ENCODE measurements at places on chromosomes 13 and 19. TPM values are rescaled to one million over a fixed set of nuclear protein-coding genes. Genes with fewer than 3 reads are reported as not detected.

GRCh38 chr19:932648-933552 is 7.1 kb downstream of the ARID3A start:
- DNase-seq = no peak

The PRSS57 gene
- total RNA-seq = not detected

DNA sequence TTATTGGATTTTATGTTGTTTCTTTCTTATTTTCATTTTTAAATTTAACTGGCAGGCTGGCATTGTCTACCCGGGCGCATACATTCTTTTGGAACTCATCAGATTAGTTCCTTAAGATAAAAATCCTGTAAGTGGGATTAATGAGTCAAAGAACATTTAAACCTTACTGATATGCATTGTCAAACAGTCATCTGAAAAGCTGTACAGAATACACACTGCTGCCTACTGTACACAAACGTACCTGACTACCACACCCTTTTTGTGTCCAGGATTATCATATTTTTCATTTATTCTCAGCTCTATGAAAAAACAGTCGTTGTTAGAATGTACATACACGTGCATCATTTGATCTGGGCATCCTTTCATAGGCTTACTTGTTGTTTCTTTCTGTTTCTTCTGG is 358.3 kb downstream of the EFNB2 start:
- DNase-seq = no peak

- DNase-seq = no peak
These were observed 628.2 kb upstream of the SLITRK5 start for GRCh38 chr13:87042946-87043345.

- no peak for DNase-seq
These were observed 158.1 kb downstream of the ZNF486 start for GRCh38 chr19:20325151-20325550.

The LRRC4B gene
- 0.49 TPM for total RNA-seq

The OR7D2 gene
- total RNA-seq = not detected

DNA sequence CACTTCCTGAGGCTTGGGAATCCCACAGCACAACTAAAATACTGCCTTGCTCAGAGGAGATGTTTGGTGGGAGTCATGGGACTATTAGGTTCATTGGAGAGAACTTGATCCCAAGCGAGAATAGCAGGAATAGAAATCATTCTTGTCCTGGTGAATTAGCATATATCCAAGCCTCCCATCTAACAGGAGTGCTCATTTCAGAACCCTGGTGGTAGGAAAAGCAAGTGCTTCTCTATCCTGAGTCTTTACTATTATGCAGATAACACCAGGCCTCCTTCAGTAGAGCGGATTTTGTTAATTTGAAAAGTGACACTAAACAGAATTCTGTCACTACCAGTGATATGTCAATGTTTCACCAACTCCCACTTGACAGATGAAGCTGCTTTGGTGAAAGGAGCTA is 199.5 kb downstream of the ATP8A2 start:
- no peak for DNase-seq

- DNase-seq = no peak
These were observed 38.4 kb downstream of the GNG7 start for GRCh38 chr19:2663920-2664571.

GRCh38 chr13:109781384-109782065 is 4.9 kb downstream of the IRS2 start:
- no peak for DNase-seq

DNA sequence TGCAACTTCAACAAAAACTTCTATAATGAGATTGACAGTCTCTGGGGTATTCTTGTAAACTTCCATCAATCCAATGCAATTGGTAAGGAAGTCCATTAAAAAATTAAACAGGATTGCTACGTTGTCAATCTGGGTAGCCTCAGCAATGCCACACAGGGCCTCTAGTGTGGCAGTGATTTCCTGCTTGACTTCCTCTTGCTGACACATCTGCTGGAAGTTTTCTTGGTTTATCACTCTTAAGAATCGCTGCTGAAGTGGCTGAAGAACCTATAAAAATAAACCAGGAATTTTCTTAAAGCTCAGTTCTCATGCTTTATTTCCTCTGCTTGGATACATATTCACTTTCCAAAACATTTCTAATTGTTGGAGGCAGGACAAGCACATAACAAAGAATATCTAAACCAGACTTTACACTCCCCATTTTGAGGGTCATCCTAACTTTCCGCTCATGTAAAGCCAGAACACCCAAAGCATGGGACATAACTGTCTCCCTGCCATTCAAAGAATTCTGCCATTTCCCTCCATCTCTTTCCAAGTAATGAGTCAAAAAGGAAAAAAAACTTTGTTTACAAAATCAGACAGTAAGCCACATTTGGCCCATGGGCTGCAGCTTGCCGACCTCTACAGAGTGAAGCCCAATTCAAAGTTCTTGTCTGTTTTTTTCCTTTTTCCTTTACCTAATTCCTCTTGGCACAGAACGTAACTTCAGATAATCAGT is 23.2 kb upstream of the EEF1AKMT1 start:
- no peak for DNase-seq

GRCh38 chr13:67134417-67135129 is 95.6 kb downstream of the PCDH9 start:
- DNase-seq = no peak

DNA sequence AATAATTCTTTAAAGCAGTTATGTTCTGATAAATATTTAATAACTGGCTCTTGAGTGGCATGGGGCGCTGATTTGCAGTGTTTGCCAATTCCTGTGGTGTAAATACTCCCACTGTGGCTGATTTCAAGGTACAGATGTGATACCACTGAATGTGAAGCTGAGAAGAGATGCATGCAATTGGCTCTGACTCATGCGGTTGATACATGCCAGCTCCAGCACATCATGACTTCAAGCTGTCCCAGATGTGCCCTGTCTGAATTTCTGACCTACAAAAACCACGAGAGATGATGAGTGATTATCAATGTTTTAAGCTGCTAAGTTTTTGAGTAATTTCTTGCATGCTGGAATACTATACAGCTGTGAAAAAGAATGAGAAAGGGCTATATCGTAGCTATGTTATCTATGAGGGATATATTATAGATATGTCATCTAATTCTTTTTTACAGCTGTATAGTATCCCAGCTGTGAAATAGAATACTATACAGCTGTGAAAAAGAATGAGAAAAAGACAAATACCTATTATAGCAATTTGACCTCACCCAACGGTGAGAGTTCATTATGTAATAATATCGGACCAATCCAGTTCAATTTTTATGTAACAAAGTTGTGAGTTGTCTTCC is 7.6 kb upstream of the ACSBG2 start:
- DNase-seq = no peak

- no peak for DNase-seq
These were observed 25.1 kb upstream of the TMEM160 start for GRCh38 chr19:47073574-47073973.

- DNase-seq = peak; percentile 73
These were observed 106.8 kb upstream of the SPATA13 start for GRCh38 chr13:24053519-24054251.

The DCT gene
- not detected for total RNA-seq

DNA sequence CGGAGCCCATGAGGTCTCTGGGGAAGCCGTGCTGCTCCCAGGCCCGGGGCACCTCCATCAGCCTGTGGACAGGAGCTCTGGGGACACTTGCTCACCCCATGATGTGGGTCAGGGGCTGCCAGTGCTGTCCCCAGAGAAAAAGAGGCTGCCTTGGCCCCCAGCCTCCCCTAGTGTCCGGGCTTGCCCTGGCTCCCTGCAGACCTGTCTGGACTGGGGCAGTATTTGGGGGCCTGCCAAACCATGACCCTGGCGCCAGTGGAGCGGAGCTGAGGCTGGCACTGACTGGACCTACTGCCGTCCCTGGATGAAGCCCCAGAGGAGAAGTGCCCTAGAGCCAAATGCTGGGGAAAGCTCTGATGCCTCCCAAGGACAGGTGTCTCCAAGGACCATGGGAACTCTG is 30.4 kb downstream of the ELAVL1 start:
- no peak for DNase-seq

DNA sequence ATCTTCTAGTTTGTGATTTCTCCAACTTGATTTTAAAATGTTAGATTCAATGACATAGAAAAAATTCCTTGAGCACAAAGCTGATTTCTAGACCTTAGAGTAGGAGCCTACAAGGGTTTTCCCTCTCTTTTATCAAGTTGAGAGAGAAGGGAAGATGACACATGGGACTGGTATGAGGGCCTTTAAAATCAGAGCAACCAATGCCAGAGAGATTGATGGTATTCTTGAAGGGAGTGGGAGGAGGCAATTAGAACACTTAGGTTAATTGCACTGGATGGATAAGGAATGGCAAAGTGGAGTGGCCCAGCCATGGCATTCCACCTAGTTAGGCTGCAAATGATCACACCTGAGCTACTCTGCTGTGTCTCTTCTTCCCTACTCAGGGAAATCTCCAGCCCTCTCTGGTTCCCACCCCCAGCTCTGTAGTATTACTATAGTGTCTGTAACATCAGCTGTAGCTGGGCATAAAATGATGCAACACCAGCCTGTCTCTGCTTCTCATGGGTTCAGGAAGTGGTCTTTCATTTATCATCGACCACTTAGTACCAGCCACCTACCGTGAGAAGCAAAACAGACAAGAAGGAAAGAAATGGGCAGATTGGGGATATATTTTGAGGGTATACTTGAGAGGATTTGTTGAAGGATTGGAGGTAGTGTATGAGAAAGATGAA is 333.6 kb downstream of the DLEU7 start:
- no peak for DNase-seq

DNA sequence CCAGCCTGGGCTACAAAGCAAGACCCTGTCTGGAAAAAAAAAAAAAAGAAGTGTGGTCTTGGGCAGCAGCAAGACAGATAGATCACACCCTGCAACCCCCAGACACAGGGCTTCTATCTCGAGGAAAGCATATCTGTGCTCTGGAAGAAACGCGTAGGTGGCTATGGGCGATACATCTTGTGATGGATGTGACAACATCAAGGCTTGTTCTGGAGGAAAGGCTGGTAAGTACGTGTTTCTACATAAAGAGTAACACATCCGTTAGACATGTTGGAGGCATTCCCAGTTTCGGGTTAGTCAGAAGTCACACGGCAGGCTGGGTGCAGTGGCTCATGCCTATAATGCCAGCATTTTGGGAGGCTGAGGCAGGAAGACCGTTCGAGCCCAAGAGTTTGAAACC is 6.6 kb upstream of the DHDH start:
- no peak for DNase-seq

DNA sequence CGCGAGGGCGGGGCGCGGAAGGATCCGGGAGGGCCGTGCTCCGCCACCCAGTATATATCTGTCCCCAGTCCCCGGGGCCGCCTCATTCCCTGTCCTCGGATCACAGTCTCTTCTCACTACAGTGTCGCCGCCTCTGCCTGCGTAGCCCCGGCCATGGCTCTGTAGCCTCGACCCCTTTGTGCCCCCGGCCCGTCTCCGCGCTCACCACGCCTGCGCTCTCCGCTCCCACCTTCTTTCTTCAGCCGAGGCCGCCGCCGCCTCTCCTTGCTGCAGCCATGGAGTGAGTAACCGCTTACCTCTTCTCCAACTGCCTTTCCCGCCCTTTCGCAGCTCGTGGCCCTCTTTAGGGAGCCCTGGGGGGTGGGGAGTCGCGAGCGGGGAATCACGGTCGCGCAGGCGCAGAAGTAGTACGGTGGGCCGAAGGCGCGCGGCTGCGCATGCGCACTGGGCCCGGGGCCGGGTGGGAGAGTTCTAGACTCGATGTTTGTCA is at the start of the genes ATF5 and NUP62:
ATF5 (plus strand) TSS at position 85 of the 490 bp plus-strand sequence. CDS start 1,646 bp downstream, outside the sequence.
NUP62 (minus strand) TSS at position 384 of the 490 bp plus-strand sequence. CDS start 19,697 bp downstream, outside the sequence.
- peak; percentile 91 for DNase-seq

The ZNF85 gene
- 0.86 TPM for total RNA-seq

The KCNN4 gene
- total RNA-seq = 0.24 TPM

- DNase-seq = no peak
These were observed 784 bp downstream of the PIBF1 start for GRCh38 chr13:72782717-72783116.

DNA sequence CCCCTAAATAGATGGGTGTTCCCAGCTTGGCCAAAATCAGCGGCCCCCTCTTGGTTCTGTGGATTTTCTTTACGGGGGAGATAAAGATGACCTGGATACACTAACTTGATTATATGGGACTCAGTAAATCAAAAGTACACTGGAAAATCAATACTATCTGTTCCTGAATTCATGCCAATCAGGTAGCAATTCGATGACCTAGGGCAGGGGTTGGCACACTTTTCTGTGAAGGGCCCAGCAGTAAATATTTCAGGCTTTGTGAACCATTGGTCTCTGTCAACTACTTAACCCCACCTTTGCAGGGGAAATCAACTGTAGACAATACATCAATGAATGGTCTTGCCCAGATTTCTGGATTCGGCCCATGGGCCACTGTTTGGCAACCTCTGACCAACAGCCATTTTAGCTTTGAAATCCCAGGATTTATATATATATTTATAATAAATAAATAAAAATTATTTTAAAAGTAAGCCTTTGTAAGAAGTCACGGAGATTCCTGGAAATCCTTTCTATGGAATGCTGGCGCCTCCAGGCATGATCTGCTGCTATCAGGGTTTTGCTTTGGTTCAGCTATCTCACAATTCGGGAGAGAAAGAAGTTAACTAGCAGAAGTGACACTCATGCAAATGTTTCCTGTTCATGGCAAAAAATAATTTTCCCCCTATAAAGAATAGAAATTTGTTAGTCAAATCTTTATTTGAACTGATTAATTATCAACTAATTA is 32.8 kb downstream of the SLC15A1 start:
- no peak for DNase-seq

DNA sequence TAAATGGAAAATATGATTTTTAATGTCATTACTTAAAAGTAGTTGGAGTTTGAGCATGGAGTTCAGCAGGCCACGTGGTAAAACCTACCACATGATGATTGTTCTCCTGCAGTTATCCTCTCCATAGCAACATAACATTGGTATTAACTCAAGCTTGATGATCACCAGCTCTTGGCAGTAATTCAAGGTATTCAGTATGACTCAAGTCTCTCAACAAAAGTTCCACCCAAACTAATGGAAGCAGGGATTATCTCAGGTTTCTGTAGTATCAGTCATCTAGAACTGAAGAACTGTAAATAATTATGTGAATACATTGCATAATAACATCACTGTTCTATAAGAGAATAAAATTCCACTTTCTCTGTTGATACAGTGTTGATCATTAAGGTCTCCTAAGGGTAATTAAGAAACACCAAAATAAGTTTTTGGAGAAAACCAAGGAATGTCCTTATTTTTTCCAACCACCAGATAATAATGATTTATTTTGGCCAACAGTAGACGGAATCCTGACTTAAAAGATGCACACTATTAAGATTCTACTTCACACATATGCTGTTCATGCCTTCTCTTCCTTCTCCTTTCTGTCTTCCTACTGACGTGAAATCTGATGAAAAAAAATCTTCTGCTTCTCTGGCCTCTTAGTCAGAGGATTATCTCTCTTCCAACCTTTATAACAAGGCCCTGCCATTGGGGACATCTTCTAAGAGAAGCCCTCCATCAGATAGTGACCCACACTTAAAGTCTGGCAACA is 1092.3 kb downstream of the EFNB2 start:
- no peak for DNase-seq

The RASIP1 gene
- total RNA-seq = 2.7 TPM

GRCh38 chr19:12649941-12650340 is 16.6 kb downstream of the MAN2B1 start:
- DNase-seq = no peak

- DNase-seq = no peak
These were observed 1051.5 kb downstream of the DIAPH3 start for GRCh38 chr13:59112221-59112718.

The NTN5 gene
- total RNA-seq = 0.32 TPM

GRCh38 chr13:77397636-77398035 is 70.7 kb upstream of the MYCBP2 start:
- no peak for DNase-seq

- no peak for DNase-seq
These were observed 14.0 kb downstream of the HAUS8 start for GRCh38 chr19:17061205-17061604.
